ENCODE measurements at places on chromosomes 11 and 22.

- no peak for DNase-seq
Measured at GRCh38 chr11:93517611-93518010, 25.6 kb downstream of the SMCO4 start.

- peak; percentile 35 for DNase-seq
Measured at GRCh38 chr11:64649291-64649697, 58.3 kb downstream of the SLC22A12 start.

DNA sequence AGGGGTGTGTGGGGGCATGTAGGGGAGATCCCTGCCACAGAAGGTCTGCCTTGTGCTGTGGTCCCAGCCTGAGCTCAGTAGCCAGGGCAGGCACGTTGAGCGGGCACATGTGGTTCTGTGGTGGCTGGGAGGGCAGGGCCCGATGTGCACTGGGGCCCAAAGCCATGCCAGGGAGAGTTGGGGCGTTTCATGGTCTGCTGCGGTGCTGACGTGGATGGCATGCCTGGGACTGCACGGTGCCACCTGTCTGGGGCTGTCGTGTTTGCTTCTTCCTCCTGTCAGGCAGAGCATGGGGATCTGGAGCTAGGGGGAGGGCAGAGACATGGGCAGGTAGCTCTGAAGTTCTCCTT lies 19.3 kb downstream of the PPIL2 start:
- no peak for DNase-seq

GRCh38 chr11:17371614-17372013 lies 16.8 kb downstream of the KCNJ11 start:
- no peak for DNase-seq

DNA sequence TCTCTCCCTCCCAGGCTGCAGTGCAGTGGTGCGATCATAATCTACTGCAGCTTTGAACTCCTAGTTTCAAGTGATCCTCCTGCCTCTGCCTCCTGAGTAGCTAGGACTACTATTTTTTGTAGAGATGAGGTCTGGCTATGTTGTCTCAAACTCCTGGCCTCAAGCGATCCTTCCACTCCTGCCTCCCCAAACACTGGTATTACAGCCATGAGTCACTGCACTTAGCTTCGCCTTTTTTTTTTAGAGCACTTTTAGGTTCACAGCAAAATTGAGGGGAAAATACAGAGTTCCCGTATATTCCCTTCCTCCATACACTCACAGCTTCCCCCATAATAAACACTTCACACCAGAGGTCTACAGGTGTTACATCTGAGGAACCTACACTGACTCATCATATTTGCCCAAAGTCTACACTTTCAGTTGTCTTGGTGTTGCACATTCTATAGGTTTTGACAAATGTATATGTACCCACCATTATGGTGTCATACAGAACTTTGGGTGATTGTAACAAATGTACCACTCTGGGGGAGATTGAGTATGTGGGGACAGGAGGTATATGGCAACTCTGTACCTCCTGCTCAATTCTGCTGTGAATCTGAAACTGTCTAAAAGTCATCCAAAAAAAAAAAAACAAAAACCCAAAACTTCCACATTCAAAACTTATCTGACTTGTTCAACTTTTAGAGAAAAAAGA lies 11.3 kb upstream of the SLC37A4 start:
- no peak for DNase-seq

DNA sequence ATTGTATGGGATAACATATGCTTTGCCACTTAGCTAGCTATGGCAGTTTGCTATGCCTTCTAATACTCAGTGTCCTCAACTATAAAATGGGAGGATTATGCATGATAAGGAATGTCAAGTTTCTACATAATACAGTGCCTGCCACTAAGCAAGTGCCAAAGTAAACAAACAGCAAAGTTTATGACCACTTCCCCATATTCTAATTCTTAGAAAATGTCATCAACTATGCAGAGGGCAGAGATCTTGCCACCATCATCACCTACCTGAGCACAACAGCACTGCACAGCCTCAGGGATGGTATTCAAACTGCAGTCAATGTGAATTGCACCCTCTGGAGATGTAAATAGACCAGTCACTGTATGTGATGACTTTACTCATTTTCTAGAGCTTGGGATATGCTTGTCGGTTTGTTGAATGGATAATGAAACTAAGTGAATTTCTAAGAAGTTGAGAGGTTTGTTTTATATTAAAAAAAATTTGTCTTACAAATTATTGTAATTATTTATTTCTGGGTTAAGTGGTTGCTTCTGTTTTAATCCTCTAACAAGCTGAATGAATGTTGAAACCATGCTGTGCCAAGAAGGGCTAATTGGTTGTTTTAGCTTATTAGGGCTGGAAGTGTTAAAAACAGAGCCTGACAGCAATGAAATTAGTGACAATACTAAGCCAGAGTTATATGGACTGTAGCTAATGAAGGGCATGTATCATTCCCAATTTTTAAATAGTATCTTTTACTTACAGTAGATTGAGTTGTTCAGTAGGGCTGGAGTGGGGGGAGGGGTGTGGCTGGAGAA lies 398.4 kb downstream of the CNTN5 start:
- no peak for DNase-seq

GRCh38 chr22:49589811-49590210 lies 237.9 kb downstream of the BRD1 start:
- DNase-seq: no peak

- no peak for DNase-seq
Measured at GRCh38 chr11:70473186-70473872, 75.0 kb downstream of the CTTN start.

DNA sequence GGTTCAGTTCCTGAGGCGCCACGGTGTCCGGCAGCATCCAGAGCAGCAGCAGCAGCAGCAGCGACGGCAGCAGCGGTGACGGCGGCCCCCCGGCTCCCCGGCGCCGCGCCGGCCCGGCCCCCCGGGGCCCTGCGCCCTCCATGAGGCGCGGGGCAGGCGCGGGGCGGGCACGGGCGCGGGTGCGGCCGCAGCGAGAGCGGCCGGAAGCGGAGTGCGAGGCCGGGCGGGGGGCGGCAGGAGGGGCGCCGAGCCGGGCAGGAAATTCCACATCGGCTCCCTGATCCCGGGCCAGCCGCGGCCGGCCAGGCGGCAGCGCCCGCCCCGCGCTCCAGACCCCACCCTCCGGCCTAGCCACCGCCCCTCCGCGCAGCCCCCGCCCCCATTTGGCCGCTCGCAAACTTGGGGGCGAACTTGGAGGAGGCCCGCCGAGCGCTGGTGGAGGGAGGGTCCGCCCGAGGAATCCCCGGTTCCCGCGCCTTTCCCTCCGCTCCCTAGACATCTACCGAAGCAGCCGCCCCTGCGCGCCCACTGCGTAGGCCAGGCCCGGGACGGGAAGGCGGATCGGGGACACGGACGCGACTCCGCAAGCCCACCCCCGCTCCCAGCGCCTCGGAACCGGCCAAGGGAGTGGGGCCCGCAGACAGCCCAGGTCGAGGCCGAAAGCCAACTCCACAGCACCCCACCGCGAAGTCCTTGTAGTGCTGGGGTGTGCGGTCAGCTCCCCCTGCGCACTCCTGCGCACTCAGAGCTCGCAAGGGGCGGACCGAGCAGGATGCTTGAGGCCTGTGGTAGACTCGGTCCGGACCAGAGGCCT lies at the start of gene SCARF2:
Gene SCARF2 (minus strand): TSS at position 213 of the 814 bp plus-strand sequence. CDS start 71 bp downstream, at position 142.
- DNase-seq: no peak

GRCh38 chr11:17179970-17180369 lies 27.8 kb downstream of the PIK3C2A start:
- no peak for DNase-seq

- DNase-seq: no peak
Measured at GRCh38 chr11:35122308-35122707, 16.7 kb upstream of the CD44 start.

DNA sequence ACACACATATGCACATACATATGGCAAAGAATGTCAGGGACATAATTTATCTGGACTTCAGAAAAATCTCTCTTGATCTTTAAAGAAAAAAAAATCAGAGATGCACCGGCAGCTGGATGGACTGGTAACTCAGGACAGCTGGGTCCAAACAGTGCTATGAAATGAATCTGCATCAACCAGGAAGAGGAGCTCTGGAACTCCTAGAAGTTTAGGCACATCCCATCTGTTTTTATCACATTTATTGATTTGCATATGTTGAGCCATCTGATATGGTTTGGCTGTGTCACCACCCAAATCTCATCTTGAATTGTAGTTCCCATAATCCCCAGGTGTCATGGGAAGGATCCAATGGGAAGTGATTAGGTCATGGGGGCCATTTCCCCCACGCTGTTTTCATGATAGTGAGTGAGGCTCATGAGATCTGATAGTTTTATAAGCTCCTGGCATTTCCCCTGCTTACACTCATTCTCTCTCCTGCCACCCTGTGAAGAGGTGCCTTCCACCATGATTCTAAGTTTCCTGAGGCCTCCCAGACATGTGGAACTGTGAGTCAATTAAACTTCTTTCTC lies 87.7 kb upstream of the AKIP1 start:
- no peak for DNase-seq

GRCh38 chr11:1877211-1878136 lies 14.2 kb downstream of the PRR33 start:
- DNase-seq: no peak

- no peak for DNase-seq
Measured at GRCh38 chr11:107676336-107677057, 35.4 kb downstream of the SLN start.

GRCh38 chr22:47052236-47053012 lies 290.0 kb downstream of the TBC1D22A start:
- no peak for DNase-seq

GRCh38 chr11:469684-470560 lies 19.8 kb downstream of the PTDSS2 start:
- DNase-seq: no peak

DNA sequence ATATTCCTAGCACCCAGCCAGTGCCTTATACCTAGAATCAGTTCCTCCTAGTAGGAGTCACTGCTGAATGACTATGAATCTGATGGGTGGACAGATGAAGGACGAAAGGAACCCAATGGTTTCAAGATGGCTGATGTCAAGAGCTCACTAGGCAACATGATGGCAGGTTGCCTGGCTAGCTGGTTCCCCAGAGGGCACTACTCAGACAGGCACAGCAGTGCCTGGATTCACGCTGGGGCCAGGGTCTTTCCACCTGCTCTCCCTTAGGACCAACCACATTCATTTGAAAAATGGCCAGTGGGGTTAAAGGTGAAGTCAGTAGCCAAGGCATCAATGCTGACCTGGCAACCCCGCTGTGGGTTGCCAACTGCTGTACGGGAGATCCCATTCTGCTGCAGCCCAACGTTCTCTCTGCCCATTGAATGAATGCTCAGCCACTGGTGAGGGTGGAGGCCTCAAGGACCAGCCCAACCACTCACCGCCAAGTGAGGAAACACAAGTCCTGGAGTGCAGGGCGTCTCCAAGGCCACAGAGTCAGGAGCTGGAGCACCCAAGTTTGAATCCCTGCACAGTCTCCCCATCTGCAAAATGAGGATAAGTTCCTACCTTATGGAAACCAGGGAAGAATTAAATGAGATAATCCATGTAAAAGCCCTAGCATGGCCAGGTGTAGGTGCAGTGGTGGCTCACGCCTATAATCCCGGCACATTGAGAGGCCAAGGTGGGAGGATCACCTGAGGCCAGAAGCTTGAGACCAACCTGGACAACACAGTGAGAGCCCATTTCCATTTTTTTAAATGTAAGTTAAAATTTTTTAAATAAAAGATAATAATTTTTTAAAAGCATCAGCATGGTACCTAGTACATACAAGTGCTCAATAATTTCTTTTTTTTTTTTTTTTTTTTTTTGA lies 12.4 kb downstream of the MYH9 start:
- no peak for DNase-seq

- DNase-seq: no peak
Measured at GRCh38 chr22:46628756-46629155, 8.6 kb downstream of the GRAMD4 start.

DNA sequence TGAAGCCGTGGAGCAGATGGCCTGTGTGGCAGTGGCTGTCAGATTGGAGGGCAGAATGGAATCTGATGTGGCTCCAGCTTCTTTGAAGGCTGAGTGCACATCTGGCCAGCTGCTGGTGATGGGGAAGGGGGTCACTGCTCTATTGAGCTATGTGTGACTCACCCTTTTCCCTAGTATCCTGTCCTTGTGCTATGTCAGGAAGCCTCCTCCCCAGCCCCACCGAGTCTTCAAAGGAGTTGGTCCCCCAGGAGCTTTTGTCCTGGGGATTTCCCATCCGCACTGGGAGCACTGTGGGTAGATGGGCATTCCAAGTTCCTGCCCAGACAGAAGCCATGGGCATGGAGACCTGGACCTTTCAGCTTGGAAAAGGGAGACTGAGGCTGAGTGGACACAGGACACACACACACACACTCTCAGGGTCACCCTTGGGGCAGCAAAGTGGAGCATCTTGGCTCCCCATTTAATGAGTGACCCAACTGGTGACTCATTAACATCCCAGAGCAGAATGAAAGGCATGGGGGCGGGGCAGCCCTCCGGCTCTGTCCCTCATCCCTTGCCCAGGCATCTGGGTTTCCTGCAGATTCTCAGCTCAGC lies 3.3 kb downstream of the SERPINH1 start:
- DNase-seq: no peak

DNA sequence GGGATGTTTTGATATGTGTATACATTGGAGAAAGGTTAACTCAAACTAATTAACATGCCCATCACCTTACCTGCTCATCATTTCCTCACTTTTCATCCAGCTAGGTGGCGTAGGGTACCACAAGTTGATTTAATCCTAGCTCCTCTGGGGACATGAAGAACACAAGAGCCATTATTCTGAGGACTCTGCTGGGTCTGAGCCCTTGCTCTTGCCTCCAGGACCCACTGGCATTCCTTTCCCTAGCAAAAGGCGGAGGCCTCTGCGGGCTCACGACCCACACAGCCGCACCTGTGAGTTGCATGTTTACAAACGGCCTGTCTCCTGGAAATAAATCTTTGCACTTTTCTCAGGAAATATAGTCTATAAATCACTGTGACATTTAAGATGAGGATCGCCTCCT lies 871.9 kb downstream of the TBC1D22A start:
- DNase-seq: no peak

- no peak for DNase-seq
Measured at GRCh38 chr11:35165423-35166368, 26.7 kb downstream of the CD44 start.

- no peak for DNase-seq
Measured at GRCh38 chr11:765025-765801, 12.1 kb downstream of the GATD1 start.
